ENCODE measurements at places on chromosomes 6 and 20.
A peak's percentile ranks its signal among the peaks of the same experiment; 100 is the strongest.

DNA sequence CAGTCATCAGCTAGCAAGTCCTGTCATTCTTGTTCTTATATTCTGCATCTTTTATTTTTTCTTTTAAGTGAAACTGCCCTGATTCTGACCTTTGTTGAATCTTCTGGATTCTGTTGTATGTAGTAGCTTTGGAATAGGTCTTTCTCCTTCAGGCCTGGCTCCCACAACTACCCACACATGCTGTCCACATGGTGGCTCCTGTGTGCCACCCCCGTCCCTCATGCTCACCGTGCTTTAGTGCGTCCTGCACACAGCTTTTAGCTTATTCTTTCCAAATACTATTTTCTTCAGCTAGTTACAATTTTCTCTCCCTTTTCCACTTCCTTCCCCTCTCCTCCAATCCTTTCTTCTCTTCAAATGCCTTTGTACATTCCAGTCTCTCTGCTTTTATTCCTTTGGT is 61.8 kb downstream of the CTNNBL1 start:
- no peak for DNase-seq

DNA sequence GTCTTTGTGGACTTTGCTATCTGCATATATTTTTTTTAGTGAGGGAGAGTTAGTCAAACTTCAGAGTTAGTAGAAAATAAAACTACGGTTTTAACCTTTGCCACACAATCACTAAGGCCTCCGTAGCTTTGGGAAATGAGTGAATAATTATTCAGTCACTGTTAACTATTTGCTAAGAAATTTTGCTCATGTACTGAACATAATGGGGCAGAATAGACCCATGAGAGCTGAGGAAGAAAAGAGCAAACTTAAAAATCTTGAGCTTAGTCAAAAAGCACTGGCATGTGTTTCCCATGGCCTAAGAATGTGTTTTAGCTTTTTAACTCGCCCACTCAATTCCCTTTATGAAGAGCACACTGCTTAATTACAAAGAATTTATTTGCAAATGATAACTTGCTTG is 60.4 kb upstream of the SUPT3H start:
- DNase-seq, result no peak

DNA sequence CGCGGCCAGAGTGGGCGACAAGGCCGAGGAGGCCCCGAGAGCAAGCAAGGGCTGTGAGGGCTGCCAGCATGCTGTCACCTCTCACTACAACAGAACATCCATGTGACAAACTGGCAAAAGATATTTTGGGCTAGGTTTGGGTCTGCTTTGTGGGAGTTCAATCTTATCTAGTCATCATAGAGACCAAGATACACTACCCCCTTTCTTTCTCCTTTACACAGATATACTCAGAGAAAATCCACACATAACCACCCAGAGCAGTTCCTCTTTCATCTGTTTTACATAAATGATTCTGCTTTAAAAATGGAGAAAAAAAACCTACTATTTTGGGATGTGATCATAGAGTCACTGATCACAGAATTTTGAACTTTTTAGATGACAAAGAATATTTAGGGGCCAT is 16.8 kb downstream of the SOX4 start:
- no peak for DNase-seq

DNA sequence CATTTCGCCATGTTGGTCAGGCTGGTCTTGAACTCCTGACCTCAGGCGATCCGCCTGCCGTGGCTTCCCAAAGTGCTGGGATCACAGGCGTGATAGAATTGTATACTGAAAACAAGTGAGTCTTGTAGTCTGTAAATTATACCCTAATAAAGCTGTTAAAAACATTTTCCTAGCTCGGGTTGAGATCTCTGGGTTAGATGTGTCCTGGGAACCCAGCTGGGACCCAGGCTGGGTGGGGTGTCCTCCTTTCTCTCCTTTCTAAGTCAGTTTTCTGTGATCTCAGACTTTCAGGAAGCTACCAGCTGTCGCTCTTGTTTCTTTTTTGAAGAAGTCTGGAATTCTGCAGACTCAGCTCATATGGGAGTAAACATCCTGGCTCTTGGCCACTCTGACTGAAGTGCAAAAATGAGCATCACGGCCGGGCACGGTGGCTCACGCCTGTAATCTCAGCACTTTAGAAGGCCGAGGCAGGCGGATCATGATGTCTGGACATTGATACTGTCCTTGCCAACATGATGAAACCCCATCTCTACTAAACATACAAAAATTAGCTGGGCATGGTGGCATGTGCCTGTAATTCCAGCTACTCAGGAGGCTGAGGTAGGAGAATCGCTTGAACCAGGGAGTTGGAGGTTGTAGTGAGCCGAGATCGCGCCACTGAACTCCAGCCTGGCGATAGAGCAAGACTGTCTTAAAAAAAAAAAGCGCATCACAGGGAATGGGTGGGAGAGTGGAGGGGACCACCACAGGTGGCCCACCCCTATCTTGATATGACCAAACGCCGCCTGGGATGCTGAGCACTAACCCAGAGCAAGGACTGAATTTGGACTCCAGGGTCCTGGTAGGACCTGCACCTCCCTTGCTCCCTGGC is 9.9 kb upstream of the PCIF1 start:
- no peak for DNase-seq

- no peak for DNase-seq
Observed at GRCh38 chr6:40340196-40340595, 247.0 kb downstream of the LRFN2 start.

DNA sequence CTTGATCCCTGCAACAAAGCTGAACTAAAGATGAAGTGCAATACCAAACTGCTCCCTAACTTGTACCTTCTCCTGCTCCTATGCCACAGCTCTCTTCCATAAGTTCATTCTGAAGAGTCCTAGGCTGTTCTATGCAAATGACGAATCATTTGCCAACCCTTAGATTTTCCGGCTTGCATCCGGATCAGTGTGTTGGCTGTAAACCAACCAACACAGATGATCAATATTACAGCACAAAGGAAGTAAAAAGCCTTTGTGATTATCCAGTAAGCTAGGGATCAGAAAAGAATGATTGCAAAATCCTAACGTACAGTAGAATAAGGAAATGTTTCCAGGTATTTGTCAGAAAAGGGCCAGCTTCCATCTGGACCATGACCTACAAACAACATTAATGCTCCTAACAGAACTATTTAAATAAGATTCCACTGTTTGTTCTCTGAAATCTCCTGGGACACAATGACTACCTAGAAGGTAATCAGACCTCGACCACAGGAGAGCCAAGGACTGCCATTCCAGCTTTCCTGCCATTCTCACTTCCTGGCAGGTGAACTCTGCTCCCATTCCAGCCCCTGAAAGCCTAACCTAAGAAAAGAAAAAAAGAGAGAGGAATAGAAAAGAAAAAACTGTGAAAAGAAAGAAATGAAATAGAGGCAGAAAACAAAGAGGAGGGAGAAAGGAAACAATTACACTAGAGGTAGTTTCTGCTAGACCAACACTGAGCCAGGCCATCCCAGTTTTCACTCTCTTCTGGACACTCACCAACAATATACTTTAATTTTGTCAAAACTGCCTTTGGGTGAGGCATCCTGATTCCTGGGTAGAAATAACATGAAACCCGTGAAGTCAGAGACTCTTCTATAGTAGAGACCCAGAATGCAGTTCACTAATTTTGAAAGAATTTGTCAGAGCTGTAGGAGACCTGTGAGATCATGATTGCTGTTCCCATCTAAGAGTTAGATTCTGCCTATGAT is 19.7 kb downstream of the GMDS start:
- no peak for DNase-seq

GRCh38 chr6:170374571-170375444 is 68.2 kb downstream of the FAM120B start:
- DNase-seq, result no peak

DNA sequence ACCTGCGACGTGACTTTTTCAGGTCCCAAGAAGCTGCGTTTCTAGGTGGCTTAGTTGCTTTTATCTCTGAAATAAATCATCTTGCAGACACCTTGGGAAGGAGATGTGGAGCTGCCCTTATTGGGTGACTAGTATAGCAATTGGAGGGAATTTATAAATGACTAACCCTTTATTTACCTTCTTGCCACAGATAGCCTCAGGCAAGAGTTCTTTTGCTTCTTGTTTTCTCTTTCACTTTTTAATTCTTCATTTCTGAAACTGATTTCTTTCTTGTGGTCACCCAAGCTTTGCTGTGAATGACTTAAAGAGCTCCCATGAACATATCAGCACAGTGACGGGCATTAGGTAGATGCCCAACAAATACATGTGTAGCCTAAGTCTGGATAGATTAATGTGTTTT is 3.0 kb downstream of the ADGRF4 start:
- DNase-seq, result no peak

DNA sequence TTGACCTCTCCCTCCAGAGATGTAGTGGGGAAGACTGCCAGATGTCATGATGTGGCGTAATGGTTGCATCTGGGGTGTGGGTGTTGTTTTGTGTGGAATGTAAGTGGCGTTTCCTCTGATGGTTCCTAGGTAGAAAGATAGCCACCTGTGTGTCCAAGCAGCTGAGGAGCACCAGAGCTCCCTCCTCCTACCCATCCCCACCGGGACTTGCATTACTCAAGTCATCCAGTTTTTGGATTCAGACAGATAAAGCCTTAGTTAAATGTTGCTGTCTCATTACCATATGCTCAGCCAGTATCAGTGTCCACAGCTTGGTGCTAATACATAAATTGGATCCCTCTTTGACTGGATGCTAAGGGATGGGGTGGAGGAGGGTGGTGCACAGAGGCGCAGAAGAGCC is 282.3 kb downstream of the TBC1D7 start:
- DNase-seq, result no peak

GRCh38 chr20:36815454-36816091 is 42.0 kb upstream of the DSN1 start:
- no peak for DNase-seq

- DNase-seq, result no peak
Observed at GRCh38 chr6:31115941-31116560, 1.5 kb downstream of the PSORS1C1 start.

DNA sequence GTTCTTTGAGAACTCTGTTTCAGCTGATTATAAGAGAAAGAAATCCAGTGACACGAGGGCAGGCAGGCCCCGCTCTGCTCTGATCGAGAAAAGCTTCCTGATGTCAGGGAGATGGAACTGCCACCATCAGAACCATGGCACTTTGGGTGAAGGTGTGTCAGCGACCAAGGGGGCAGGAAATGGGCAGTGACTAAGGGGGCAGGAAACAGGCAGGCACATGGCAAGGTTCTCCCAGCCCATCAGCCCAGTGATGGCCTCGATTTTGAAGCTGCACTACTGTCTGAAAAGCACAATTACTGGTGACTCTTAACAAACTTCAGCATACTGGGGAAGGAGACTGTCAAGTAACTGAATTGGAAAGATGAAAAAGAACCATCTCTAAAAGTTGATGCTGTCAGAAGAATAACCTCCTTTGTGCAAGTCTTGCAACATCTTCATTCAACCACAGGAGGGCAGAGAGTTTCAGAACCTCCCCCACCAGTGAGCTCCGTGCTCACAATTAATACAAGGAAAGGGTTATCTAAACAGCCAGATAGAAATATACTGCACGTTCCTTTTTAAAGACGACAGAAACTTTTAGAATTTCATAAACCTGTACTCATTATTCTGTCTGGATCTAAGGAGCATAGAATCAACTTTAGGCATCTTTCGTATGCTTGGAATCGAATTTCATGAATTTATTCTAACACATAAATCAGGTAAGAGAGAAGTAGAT is 39.1 kb downstream of the TMX4 start:
- peak; percentile 9 for DNase-seq

- no peak for DNase-seq
Observed at GRCh38 chr6:105318660-105319059, 84.2 kb downstream of the PREP start.

DNA sequence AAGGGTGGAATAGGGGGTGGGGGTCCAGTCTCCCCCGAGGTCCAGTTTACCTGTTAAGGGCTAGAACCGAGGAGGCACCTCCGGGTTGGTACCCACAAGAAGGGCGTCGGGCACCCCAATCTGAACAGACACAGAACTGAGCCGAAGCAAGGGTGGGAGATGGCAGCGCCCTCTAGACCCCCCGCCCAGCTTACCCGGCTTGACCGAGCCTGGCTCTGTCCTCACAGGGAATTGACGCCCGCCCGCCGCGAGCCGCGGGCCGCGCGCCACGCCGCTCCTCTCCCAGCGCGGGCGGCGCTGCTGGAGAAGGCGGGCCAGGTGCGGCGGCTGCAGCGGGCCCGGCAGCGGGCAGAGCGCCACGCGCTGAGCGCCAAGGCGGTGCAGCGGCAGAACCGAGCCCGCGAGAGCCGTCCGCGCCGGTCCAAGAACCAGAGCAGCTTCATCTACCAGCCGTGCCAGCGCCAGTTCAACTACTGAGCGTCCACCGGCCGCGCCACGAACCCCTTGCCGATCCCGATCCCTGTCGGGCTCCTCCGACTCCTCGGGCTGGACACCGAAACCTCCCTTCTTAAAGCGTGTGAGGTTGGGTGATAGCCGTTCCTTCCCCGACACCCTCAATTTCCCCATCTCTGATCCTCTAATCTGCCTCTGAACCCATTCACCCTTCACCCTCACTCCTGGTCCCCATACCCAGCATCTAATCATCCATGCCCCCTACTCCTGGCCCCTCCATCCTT is 5.9 kb downstream of the TP53INP2 start:
- DNase-seq, result no peak

GRCh38 chr6:125922322-125922860 is 34.2 kb upstream of the HINT3 start:
- no peak for DNase-seq

DNA sequence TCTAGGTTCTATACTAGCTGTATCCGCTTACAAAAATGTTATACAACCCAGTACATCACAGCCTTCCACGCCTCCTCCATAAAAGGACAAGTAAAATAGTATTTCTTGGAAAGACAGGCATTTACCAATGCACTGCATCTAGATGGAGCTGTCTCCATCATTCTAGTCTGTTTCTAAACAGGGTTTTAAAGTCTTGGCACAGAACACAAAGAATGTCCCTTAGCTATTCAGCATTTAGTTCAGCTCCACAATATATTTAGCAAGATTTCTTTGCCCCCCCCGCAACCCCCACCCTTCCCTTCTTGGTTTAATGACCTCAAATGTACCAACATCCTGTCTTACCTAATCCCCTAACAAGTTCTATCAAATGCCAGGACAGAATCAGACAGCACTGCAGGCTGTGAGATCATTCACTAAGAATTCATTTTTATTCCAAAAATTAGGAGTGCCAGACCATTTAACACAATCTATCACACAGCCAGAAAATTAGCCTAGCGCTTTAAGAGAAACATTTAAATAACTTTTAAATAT is 198.6 kb downstream of the BACH2 start:
- DNase-seq, result no peak

- no peak for DNase-seq
Observed at GRCh38 chr20:21395051-21395665, 2.2 kb downstream of the NKX2-4 start.

- no peak for DNase-seq
Observed at GRCh38 chr6:72534236-72534635, 87.6 kb upstream of the KCNQ5 start.

Data from stimulated activated naive CD8-positive, alpha-beta T cell treated with anti-CD3 and anti-CD28 coated beads, Interleukin-15, amount 100 ng/mL, for 72 hours (primary cell).